ENCODE measurements at places on chromosomes 3 and 15. TPM values are rescaled to one million over a fixed set of nuclear protein-coding genes. Genes with fewer than 3 reads are reported as not detected.
A peak's percentile ranks its signal among the peaks of the same experiment; 100 is the strongest.

DNA sequence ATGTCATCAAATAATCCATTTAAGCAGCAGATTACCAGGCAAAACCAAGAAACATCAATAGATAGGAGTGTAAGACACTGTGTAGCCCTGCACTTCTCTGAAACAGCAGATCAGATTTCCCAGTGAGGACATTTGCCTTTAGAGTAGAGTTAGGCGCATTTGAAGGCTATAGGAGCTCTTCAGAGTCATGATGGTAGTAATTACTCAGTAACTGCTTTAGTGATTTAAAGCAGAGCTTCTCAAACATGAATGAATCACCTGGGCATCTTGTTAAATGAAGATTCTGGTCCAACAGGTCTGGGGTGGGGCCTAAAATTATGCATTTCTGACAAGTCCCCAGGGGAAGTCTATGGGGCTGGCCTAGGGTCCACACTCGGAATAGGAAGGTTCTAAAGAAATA lies 36.9 kb downstream of the THRB start:
- DNase-seq: no peak

DNA sequence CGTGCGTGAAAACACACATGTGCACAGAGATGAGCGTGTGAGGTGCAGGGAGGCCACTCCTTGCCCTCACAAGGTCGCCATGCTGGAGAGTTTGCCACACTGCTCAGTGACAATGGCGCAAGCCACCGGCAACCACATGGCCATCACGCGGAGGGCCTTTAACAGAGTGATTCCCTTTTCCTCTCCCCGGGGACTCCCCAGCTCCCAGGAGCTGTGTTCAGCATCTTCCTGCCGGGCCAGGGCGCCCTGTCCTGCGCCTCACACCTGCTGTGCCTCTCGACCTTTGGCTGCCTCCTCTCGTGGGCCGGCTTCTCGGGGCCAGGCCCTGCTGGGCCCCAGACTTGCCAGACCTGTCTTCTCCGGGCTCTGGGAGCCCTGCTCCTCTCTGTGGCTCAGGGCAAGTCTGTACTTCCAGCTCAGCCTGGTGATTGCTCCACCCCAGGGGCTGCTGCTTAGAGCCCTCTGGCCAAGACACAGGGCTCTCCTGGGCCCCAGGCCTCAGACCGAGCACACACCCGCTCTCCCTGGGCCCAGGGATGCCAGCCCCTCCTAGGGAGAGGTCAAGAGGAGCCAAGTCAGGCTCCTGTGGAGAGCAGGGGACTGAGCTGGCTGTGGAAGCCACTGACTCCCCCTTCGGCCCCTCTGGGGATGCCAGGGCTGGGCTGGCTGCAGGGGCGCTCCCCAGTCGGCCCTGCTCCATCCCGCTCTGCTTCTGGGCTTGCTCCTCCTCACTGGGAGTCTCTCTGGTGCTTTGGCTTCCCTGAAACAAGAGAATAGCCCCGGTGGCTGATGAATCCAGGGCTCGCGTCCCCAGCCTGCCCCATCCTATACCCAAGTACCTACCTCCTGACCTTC lies 5.6 kb downstream of the CCDC9B start:
- DNase-seq: no peak

DNA sequence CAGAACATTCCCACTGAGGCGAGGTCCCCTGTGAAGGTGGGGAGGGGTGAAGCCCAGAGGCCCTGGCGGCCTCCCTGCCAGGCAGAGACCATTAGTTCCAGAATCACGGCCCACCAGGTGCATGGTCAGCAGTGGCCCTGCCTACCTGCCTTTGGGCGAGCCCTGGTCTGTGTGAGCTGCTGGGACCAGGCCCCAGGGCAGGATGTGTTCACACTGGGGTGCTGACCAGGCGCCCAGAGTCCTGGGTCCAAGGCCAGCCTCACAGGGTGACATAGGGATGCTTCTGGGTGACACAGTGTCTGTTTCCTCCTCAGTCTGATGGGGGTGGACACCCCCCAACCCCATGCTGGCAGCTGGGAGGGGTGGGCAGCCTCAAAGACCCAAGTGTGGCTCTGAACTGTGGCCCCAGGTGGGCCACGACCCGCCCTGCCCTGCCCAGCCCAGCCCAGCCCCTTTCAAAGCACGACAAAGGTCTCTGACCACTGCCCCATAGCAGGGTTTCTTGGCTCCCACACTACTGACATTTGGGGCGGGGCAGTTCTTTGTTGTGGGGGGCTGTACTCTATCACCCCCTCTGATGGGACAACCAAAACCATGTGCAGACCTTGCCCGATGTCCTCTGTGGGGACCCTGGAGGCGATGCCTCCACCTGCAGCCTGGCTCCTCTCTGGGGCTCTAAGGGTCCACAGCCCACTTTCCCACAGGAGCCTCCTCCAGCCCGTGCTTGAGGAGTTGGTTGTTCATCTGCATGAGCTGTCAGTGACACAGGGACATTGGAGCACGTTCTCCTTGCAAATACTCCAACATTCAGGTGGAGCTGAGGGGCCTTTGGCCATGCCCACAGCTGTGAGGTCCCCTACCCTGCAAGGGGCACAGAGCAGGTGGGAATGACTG lies 44.8 kb upstream of the SLC41A3 start:
- DNase-seq: no peak

- no peak for DNase-seq
Observed at GRCh38 chr3:144744473-144744872, 772.9 kb downstream of the DIPK2A start.

- DNase-seq: no peak
Observed at GRCh38 chr15:68812597-68813431, 7.9 kb downstream of the ANP32A start.

GRCh38 chr3:53534676-53535400 lies 40.4 kb downstream of the CACNA1D start:
- DNase-seq: no peak

GRCh38 chr15:67955252-67955651 lies 98.9 kb upstream of the PIAS1 start:
- no peak for DNase-seq

GRCh38 chr3:97992547-97993173 lies 20.4 kb upstream of the RIOX2 start:
- DNase-seq: no peak

DNA sequence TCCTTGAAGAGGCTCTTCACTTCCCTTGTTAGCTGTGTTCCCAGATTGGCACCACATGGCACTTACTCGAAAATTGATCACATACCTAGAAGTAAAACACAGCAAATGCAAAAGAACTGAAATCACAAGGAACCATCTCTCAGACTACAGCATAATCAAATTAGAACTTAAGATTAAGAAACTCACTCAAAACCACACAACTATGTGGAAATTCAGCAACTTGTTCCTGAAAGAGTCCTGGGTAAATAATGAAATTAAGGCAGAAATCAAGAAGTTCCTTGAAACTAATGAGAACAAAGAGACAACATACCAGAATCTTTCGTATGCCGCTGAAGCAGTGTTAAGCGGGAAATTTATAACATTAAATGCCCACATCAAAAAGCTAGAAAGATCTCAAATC lies 566.3 kb upstream of the TGFBR2 start:
- no peak for DNase-seq

GRCh38 chr3:132963786-132964185 lies 74.4 kb upstream of the TMEM108 start:
- no peak for DNase-seq

DNA sequence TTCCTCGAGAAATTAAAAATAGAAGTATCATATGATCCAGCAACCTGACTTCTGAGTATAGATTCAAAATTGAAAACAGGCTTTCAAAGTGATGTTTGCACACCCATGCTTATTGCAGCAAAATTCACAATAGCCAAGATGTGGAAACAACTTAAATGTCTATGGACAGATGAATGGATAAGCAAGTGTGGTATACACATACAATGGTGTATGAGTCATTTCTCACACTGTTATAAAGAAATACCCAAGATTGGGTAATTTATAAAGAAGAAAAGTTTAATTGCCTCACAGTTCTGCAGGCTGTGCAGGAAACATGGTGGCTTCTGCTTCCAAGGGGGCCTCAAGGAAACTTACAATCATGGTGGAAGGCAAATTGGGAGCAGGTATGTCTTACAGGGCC lies 100.8 kb downstream of the KLF13 start:
- DNase-seq: no peak

DNA sequence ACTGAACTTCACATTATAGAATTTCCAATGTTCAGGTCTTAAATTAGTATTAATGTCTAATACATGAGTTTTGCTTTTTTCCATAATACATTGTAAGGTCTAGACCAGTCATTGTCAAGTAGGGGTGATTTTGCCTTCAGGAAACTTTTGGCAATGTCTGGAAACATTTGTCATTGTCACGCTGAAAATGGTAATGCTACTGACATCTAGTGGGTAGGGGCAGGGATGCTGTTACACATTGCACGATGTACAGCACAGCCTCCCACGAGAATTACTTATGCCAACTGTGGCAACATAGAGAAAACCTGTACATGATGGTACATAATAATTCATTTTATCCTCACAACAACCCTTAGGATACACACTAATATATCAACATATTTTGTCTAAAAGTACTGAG lies 384.1 kb downstream of the CADM2 start:
- DNase-seq: no peak

- no peak for DNase-seq
Observed at GRCh38 chr15:70426096-70426821, 328.5 kb upstream of the TLE3 start.

DNA sequence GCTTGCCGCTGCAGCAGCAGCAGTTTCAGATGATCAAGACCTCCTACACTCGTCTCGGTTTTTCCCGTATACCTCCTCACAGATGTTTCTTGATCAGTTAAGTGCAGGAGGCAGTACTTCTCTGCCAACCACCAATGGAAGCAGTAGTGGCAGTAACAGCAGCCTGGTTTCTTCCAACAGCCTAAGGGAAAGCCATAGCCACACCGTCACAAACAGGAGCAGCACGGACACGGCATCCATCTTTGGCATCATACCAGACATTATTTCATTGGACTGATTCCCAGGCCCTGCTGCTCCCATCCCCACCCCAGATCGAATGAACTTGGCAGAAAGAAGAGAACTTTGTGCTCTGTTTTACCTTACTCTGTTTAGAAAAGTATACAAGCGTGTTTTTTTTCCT lies 17.6 kb downstream of the CALML4 start:
- DNase-seq: no peak

GRCh38 chr3:152254041-152254440 lies 14.7 kb upstream of the MBNL1 start:
- DNase-seq: no peak

DNA sequence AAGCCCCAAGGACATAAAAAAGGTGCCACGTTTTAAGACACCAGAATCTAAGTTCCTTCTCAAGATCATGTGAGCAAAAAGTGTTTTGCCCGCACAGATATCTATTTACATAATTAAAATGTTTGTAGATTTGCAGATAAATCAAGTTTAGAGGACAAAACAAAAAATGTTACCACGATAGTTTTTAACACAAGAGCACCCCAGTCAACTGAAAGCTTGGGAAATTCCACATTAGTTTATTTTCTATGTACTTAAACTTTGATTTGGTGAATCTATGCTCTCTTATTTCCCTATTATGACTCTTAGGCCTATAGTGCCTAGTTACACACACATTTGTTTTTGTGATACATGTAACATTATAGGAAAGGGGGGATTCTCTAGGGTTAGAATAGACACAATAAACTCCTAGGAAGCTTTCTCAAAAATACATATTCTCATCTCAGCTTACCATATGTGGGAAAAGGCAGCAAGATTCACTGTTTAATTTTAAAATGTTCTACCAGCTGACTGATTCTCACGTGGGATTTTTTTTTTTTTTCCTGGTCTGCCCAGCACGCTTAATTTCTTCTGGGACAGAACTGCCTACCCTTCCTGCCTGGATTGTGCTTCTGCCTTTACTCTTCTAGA lies 8.4 kb upstream of the LEKR1 start:
- DNase-seq: no peak

DNA sequence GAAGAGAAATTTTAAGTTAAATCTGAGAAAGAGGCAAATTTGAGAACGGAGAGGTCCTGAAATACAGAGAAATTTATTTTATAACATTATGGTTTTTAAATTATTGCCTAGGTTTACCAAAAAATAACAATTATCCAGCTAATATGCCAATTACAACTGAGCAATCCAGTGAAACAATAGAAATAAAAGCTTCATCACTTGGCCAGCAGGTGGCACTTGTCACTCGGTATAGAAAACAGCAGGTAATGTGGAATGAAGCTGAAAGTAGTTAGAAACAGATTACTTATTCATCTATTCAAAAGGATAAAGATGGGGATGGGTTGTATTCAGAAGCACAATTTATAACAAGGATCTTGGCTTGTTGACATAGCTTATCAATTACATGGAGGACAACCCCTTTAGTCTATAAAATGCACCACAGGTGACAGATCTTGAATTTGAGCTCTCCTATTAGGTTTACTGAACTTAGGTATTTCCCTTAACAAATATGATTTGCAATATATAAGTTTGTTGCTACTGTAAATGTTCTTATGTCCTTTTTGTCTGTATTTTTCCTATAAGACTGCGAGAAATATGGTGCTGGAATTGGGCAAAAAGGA lies 70.1 kb upstream of the GUCA1C start:
- peak; percentile 4 for DNase-seq

DNA sequence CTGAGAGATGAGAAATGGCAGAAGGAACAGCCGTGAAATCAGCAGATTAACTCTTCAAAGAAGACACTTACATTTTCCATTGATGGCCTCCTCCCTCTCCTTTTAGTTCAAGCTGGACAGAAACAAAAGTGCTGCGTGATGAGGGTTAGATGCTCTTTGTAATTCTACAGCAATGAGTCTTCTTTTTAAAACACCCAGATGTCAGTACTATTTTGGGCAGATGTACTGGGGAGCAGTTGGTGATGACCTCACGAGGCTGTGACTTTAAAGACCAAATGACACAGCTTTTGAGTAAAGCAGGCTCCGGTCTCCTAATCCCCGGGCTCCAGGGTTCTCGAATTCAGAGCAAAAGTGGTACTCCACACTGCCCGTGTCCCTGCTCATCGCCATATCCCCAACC lies 198.2 kb downstream of the SLCO3A1 start:
- DNase-seq: no peak

The NAALADL2 gene
- 4.4 TPM for total RNA-seq

The EPHB3 gene
- 1.5 TPM for total RNA-seq

The LRRN1 gene
- 26.8 TPM for total RNA-seq

The ROBO2 gene
- total RNA-seq: 1.4 TPM

The ZDHHC19 gene
- total RNA-seq: not detected

The MME gene
- total RNA-seq: 117 TPM

The MED12L gene
- 1.3 TPM for total RNA-seq

The TM6SF1 gene
- 17.4 TPM for total RNA-seq

The CDHR4 gene
- not detected for total RNA-seq

The IL16 gene
- not detected for total RNA-seq

The LRRIQ4 gene
- total RNA-seq: 0.41 TPM

The SH2D7 gene
- total RNA-seq: not detected

The MCTP2 gene
- total RNA-seq: 6.3 TPM

The AP3B2 gene
- 0.54 TPM for total RNA-seq
